ENCODE measurements at places on chromosomes 12 and 14.

DNA sequence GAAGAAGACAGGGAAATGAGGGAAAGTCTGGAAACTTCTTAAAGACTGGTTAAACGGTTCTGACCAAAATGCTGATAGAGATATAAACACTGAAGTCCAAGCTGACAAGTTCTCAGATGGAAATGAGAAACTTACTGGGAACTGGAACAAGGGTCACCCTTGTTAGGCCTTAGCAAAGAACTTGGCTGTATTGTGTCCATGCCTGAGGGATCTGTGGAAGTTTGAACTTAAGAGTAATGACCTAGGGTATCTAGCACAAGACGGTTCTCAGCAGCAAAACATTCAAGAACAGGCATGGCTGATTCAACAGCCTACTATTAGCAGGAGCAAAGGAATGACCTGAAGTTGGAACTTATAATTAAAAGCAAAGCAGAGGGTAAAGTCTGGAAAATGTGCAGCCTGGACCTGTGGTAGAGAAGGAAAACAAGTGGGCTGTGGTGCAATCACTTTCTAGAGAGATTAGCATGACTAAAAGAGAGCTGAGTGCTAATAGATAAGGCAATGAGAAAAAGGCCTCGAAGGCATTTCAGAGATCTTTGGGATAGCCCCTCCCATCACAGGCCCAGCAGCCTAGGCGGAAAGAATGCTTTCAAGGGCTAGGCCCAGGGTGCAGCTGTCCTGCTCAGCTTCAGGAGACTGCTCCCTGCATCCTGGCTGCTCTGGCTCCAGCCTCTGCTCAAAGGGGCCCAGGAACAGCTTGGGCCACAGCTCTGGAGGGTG, 60.3 kb downstream of the ATP2B1 start:
- DNase-seq = peak; percentile 48

GRCh38 chr12:115394496-115395220, 710.7 kb upstream of the TBX3 start:
- DNase-seq = peak; percentile 39

DNA sequence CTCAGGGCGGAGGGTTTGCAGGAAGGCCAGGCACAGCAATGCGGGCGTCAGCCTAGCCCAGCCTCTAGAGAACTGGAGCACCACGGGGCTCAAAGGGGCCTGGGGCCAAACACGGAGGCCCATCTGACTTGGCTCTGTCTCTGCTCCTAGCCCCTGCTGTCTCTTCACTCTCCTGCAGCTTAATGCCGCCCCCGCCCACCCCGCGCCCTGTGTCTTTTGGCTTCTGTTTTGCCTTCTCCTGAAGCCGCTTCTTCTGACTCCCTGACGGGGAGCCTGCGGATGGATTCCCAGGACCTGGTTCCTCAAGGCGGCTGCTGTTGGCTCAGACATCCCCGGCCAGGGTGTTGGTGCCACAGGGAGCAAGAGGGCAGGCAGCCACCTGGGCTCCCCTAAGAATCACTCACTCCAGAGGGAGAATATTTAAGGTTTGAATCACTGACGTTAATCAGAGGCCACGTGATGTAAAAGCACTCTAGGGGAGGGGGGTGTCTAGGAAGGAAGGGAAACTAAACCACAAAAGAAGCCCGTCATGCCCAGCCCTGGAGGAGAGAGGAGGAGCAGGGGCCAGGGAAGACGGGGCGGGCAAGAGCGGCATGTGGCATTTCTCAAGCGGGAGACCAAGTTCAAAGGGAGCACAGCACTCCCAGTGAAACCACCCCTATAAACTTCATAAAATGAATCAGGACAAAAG, 36.9 kb upstream of the PRMT8 start:
- peak; percentile 88 for DNase-seq

- no peak for DNase-seq
Observed at GRCh38 chr14:88417594-88417993, 32.1 kb downstream of the SPATA7 start.

GRCh38 chr14:79836577-79836976, 374.7 kb downstream of the DIO2 start:
- peak; percentile 23 for DNase-seq

DNA sequence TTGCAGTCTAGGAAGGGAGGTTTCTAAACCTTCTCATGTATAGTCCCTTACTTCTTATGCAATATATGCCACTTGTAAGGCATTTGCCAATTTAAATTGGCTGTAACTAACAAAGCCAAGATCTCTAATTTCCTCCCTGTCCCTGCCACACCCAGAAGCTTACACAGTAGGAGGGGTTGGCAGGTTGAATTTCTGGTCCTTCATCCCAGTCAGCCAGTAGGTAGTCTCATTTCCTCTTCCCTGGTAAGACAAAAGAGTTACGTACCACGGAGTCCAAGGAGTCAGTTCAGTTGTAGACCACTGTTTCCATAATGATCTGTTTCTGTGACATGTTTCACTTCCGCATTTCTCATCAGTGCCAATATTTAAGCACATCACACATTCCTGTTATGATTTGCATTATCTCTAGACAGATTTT, 47.0 kb upstream of the PLBD1 start:
- DNase-seq = no peak

GRCh38 chr12:124461851-124462623, 105.4 kb downstream of the NCOR2 start:
- peak; percentile 53 for DNase-seq

GRCh38 chr12:86261578-86261977, 5.4 kb upstream of the MGAT4C start:
- DNase-seq = no peak

Data from foreskin fibroblast (primary cell).